Adipocyte (in vitro differentiated cells): ENCODE measurements at places on chromosomes 4 and X.
A peak's percentile ranks its signal among the peaks of the same experiment; 100 is the strongest.

DNA sequence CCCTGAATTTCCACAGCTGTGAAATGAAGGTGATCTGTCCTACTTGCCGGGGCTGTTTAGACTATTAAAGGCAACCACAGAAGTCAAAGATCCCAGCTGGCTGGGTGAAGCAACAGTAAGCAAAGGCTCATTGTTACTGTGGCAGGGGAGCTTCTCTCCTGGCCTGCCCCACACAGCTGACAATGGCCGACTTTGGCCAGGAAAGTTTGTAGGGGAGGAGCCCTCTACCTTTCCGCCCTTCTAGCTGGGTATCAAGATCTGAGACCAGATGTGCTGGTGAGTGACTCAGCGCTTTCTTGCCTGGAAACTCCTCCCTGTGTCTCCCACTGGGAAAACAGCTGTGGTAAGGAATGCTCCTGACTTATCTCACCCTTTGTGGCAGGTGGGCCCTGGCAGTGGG is 21.1 kb downstream of the RASSF6 start:
- peak; percentile 79 for DNase-seq

- DNase-seq, result no peak
These were observed 6.1 kb downstream of the RPS3A start for GRCh38 chr4:151105454-151106032.

GRCh38 chr4:143083756-143084472 is 100.8 kb upstream of the USP38 start:
- peak; percentile 57 for DNase-seq

DNA sequence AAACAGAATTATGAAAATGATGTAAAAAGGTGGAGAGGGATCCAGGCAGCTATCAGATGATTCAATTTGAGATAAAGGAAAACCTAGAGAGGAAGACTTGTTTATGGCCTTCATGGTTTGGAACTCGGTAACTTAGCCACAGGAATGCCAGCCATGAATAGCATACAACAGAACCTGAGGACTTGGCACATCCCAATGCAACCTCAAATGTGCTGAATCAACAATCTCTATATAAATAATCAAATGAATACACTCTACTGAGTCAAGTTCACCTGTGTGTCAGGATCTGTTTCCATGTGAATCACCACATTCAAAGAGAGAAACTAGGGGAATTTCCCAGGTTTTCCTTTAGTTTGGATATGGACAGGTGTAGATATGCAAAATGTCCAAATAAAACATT is 86.9 kb downstream of the MBNL3 start:
- no peak for DNase-seq

GRCh38 chr4:4726051-4726450 is 133.4 kb upstream of the MSX1 start:
- DNase-seq, result no peak

DNA sequence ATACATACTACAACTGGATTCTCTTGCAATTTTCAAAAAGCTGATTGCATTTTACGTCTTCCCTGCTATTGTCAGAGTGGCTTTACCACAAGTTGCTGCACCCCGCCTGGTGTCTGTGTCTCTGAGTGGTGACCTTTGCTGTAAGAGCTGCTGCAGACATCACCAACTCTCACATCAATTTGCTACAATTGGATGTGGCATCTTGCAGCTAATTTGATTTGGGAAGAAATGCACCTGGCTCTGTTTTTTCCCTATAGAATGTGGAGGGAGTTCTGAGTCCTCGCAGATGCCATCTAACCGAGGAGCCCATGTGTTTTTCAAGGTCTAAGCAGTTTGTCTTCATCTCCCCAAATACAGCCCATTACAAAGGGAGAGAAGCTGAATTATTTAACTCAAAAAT is 73.8 kb upstream of the PHOX2B start:
- no peak for DNase-seq

DNA sequence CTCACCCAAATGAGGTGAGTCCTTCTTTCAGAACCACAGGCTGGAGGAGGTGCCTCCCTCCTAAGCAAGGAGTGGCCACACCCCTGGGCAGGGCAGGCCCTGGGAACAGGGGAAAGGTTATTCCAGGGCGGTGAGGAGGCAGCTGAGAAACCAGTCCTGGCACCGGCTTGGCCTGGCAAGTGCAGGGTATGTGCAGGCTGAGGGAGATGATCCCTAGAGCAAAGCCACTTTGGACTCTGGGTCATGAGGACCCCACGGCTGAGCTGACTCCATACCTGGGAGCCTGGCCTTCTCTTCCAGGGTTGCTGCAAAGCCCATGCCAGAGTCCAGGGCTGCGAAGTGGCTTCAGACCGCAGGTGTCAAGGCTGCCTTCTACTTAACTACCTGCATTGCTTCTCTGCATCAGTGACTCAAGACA is 49.5 kb upstream of the HELT start:
- DNase-seq, result no peak

DNA sequence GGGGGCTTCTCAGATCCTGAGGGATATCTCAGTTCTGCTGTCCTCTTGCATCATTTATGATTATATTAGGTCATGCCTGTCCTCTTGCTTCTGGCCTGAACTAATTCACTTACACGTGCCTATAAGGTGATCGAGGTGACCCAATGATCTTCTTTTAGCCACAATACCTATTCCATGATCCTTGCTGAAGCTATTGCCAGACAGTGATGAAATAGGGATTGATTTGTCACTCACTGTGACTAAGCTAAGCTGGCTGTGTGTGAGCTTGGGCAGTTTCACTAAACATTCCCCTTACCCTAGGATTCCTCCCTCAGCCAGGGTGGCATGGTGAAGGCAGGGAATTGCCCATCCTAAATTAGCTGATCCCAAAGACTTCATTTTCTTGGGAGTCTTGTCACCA is 19.0 kb downstream of the HADH start:
- DNase-seq, result peak; percentile 51

- DNase-seq, result no peak
These were observed 139.3 kb downstream of the AFAP1 start for GRCh38 chr4:7800410-7800809.
